ENCODE measurements at places on chromosomes 5 and 9.
A peak's percentile ranks its signal among the peaks of the same experiment; 100 is the strongest.

- peak; percentile 2 for DNase-seq
These were observed 242.1 kb downstream of the HCN1 start for GRCh38 chr5:45454114-45454513.

DNA sequence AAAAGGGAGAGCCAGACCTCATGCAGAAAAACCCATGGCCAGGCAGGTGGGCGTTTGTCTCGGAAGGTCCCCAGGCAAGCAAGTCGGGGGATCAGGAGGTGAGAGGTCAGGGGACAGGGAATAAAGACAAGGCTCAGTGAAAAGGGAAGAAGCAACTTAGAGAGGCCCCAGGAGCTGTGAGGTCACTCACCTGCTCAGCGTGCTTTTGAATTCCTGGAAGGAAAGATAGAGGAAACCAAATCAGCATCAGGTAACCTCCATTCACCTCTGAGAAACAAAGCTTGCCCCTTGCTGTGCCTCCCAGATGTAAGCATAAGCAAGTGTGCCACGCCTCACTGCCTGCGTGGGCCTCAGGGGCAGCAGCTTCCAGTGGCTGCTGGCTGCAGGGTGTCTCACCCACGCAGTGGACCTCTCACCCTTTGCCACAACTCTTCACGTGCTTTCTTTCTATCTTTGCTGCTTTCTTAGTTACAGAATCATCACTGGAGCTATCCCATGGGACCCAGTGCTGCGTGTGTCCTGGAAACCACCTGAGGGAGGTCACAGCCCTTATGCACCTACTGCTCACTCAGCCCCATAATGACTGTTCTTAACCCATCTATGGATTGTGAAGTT, 6.0 kb downstream of the TRIM7 start:
- no peak for DNase-seq

GRCh38 chr9:131784748-131785501, 45.0 kb upstream of the RAPGEF1 start:
- no peak for DNase-seq

DNA sequence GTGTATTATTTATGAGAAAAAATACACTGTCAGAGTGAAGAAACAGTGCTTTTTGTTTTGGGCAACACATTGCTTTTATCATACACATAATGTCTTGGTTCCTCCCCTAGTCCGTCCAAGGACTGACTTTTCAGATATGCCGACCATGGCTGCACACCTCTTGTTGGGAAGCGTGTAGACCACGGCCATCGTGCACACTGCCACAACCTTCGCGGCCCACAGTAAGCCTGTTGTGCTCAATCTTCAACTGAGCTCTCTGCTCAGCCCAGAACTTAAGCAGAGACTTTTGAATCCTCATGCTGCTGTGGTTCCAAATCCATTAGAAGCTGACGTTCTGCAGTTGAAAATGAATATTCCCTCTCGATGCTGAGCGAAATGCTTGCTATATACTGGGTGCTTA, 157.6 kb upstream of the IRX2 start:
- no peak for DNase-seq

GRCh38 chr5:1867114-1867814, 15.5 kb downstream of the IRX4 start:
- no peak for DNase-seq

- no peak for DNase-seq
These were observed 216.0 kb upstream of the ANKRD55 start for GRCh38 chr5:56449071-56449640.

DNA sequence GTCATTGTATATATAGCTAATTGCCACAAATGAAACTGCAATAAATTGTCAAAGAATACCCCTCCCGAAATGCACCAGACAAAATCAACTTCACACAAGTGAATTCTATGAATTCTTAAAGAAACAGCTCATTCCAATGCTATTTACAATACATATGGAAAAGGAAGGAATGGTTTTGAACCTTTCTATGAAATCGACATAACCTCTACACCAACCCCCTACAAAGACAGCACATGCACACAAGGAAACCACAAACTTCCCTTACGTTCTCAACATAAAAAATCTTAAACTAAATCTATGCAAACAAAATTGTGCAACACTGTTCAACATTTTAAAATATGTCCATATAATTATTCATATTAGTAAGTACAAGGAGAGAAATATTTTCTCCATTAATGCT, 39.2 kb downstream of the MARCHF11 start:
- no peak for DNase-seq

DNA sequence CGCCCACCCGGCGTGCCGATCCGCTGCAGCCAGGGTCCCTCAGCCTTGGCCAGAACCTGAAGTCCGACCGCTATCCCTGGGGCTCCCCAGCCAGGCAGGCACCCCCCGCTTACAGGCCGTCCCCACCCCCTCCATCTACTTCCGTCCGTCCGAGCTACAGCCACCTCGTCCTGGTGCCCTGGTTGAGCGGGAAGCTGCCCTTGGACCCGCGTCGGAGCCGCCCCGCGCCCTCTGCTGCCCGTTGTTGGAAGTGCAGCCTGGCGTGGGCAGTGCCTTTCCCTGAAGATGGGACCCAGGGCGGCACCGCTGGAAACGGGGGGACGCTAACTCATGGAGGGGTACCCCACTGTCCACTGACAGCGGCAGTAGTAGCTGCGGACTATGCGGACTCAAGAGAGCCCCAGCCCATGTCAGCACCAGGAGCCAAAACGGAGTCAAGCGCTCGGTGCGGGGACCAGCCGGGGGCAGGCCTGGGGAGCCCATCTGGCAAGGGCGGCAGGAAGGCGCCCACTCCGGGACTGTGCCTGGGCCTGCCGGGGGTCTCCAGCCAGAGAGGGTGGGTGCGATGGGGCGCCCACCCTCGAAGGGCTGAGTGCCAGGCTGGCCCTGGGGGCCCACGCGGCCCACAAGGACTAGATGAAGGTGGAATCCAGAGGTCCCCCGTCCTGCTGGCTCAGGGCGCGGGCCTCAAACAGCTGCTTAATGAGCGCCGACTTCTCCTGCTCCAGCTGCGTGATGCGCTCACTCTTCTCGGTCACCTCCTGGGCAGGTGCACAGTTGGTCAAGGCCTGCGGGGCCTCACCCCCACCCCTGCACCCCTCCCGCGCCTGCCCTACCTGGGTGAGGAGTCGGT, 6.1 kb downstream of the SAPCD2 start:
- DNase-seq = no peak

DNA sequence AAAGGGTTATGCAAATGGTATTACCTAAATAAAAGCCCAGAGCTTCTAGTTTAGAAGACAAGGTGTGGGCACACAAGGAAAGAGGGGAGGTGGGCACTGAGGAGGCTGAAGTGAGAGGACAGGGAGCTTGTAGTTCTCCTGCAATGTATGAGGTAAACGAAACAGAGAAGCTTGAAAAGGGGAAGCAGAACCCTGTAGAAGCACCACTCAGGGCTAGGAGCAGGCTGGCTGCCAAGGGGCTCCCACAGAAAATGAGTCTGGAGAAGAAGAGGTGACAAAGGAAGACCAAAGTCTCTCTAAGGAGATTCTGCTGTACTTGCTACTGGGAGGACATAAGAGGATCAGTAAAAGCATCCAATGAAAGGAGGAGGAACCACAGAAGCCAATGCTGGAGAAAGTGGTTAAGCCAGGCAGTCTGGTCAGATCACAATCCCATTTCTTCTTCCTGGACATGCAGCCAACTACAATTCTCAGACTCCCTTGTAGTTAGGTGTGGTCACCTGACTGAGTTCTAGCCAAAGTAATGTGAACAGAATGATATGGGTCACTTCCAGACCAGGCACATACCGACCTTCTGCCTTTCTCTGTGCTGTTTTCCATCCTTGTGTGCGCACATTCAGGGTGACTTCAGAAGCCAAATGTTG, 174.5 kb upstream of the MAP3K1 start:
- DNase-seq = no peak

DNA sequence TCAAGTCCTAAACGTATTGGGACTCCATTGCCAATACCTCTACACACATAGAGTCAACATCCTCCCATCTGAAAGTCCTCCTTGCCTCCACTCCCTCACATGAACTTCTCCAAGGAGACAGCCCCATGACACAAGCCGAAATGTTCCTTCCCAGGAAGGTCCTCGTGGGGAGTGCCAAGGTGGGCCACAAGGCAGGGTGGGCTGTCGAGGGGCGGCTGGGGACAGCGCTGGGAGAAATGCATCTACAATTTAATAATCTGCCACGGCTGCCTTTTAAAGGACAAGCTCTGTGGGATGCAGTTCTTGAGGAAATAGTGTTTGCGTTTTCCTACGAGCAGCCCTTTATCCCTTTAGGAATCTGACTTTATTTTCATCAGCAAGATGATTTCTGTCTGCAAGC, 138.7 kb downstream of the GABBR2 start:
- DNase-seq = no peak

DNA sequence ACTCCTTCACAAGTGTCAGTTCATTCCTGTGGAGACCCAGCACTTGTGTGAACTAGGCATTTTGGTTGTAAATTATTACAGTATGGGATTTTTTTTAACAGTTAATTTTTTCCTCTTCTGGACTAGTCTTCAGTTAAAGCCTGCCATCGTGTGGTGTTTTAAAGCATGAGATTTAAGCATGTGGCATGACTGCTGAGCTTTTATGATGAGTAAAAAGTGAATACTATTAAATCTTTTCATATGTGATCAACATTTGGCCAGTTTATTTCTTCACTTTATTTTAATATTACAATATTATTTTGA, 25.0 kb downstream of the LMNB1 start:
- DNase-seq = peak; percentile 59

GRCh38 chr5:131609774-131610173, 25.3 kb downstream of the RAPGEF6 start:
- DNase-seq = no peak

DNA sequence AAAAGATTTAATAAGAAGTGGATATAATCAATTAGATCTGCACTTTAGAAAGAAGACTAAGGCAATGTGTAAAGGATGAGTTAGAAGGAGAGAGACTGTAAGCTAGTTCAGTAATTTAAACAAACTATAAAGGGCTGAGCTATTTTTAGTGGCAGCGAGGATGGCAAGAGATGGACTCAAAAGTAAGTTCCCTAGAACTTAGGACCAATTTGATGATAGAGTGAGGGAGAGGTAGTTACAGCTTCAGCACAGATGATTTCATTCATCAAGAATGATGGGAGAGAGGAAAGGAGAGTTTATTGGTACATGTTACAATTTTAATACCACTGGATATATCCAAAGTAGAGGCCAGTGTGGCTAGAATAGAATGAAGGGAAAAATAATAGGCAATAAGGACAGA, 19.1 kb downstream of the NADK2 start:
- no peak for DNase-seq

DNA sequence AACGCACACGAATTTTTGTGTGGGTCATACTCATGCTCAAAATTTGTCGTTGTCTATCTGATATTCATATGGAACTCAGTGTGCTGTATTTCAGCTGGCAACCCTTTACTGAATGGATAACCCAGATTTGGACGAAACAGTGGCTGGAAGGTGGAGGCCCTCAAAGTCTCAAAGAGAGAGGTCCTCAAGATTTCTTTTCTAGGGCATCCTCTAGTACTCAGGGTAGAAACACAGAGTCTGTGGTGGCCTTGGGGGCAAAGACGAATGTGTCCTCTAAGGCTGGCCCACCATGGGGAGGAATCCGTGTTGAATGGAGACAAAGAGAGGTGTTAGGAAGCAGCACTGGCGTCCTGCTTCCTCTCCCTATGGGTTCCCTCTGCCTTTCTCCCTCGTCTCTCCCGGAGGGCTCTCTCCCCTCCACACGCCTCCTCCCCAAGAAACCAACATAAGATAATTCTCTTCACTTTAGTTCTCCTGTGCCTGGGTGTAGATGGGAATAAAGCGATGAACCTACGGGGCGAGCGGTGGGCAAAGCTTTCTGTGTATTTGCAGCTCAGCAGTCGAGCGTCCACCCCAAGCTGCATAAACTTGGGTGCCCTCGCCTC, 333.7 kb downstream of the CWC27 start:
- no peak for DNase-seq

DNA sequence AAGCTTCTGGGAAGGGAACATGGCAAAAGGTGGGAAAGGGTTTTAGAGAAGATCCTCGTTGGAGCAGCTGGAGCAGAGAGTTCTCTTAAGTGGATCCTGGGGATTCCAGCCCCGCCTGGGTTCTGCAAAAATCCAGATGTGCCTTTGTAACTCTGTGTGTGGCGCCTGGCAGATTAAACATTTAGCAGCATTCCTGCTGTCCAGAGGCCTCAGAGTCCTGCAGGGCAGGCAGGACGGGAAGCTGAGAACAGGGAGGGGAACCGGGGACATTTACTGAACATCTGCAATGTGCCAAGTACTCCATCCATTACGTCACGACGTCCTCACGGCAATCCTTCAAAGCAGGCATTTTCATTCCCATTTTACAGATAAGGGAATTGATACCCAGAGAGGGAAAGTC, 6.0 kb downstream of the EIF4E1B start:
- DNase-seq = no peak
